LoVo (cell line): ENCODE measurements at places on chromosomes 13 and 19.

DNA sequence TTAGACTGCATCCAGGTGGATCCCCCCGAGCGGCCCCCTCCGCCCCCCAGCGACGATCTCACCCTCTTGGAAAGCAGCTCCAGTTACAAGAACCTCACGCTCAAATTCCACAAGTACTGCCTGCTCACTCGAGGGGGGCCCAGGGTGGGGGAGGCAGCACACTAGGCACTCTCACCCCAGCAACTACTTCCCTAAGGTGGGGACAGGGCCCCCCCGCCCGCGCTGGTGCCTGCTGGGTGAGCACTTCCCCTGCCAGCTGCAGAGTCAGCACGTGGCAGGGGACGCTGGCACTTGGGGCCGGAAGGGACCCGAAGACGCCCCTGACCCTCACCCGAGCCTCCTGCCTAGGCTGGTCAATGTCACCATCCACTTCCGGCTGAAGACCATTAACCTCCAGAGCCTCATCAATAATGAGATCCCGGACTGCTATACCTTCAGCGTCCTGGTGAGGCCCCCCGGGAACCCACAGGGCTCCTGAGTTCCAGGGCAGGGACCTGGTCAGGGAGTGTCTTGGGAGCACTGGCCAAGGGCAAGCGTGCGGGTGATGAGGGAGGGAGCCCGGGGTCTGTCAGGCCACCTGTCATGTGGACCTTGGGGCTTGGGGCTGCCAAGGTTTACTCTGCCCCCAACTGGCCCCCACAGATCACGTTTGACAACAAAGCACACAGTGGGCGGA is 5.2 kb downstream of the MCOLN1 start:
- no peak for DNase-seq

GRCh38 chr13:49399801-49400472 is 43.9 kb downstream of the CAB39L start:
- peak; percentile 14 for DNase-seq

DNA sequence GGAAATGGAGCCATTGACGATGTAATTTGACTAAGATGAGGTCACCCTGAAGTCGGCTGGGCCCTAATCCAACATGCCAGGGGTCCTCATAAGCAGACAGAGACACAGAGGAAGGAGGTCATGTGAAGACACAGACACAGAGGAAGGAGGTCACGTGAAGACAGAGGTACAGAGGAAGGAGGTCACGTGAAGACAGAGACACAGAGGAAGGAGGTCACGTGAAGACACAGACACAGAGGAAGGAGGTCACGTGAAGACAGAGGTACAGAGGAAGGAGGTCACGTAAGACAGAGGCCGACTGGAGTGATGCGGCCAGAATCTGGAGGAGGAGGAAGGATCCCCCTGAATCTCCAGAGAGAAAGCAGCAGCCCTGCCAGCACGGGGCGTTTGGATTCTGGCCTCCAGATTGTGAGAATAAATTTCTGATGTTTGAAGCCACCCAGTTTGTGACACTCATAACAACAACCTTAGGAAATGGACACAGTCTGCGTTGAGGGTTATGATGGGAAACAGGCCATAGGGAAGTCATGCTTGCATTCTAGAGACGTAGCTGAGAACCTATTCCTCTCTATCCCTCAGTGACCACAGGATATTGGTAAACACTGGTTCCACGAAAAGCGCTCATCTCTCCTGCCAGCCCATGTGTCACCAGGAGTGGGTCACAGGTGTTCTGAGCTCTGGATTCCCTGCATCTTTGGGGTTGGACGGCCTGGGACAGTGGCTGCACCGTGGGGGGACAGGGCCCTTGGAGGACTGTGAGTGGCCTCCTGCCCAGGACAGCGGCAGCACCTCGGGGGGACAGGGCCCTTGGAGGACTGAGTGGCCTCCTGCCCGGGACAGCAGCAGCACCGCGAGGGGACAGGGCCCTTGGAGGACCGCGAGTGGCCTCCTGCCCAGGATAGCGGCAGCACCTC is 108.5 kb downstream of the SOX1 start:
- no peak for DNase-seq

GRCh38 chr19:11204943-11205349 is 7.6 kb upstream of the KANK2 start:
- no peak for DNase-seq

- no peak for DNase-seq
These were observed 20.2 kb downstream of the EPSTI1 start for GRCh38 chr13:42971691-42972347.

GRCh38 chr13:34591900-34592529 is 350.1 kb upstream of the NBEA start:
- DNase-seq, result no peak

GRCh38 chr13:107867701-107868661 is 347.4 kb downstream of the LIG4 start:
- no peak for DNase-seq

GRCh38 chr13:21336609-21337349 is 122.3 kb downstream of the ZDHHC20 start:
- DNase-seq, result no peak

DNA sequence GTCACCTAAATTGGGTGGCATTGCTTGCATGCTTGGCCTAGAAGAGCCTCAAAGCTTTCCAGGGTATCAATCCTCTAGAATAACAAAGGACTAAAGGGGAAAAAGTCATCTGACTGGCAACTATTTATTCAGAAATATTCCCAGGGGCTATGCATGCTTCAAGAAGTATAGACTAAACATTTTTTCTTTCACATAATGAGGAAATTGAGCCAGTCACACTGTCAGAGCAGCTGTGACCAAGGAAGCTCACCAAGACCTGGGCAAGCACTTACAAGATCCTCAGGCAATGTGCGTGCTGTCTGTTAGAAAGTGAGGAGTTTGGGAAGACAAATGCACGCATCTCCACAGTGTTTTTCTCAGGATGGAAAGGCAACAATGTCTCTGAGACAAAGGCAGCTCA is 747.2 kb downstream of the DIAPH3 start:
- DNase-seq, result no peak

DNA sequence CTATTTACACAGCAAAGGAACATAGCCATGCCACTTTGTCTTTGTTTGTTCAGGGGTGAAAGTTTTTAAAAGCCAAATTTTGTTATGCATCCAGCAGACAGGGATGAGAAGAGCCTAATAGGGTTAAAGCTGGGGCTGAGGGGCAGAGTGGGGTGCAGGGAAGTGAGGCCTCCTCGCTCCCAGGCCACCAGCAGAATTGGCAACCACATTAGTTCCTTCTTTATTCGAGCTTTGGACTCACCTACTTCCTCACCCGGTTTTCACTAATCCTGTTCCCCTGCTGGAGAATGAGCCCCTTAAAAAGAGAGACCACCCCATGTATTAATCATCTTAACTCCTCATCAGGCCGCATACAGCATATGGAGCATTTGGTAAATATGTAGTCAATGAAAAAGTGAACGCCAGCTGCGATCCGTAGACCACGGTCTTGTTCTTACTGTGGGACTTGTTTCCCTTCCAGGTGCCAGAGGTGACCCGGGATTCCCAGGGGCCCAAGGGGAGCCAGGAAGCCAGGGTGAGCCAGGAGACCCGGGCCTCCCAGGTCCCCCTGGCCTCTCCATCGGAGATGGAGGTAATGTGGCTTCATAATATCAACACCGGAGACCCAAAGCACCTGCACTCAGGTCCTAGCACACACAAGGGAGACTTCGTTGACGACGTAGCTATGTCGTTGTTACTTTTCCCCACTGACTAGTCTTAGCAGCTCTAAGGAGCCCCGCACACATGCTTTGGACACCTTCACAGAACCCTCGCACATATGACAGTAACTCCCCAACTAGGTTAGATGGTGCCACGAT is 112.1 kb downstream of the RAB20 start:
- DNase-seq, result no peak

DNA sequence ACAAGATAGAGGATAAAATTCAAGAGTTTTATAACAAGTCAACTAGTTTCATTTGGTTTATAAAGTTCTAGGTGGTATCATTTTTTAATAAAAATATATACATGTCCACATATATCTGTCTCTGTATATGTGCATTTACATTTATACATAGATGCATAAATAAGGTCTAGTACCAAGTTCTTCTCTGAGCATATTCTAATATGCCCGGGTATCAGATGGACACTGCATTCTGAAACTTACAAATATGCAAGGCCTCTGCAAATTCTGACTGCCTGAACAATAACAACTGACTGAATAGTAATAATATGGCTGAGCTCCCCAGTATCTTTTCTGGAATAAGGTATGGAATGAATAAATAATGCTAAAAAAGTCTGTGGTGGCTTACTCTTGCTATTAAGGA is 304.8 kb downstream of the KLF12 start:
- DNase-seq, result no peak

- no peak for DNase-seq
These were observed 32.9 kb upstream of the SACS start for GRCh38 chr13:23466144-23467002.

DNA sequence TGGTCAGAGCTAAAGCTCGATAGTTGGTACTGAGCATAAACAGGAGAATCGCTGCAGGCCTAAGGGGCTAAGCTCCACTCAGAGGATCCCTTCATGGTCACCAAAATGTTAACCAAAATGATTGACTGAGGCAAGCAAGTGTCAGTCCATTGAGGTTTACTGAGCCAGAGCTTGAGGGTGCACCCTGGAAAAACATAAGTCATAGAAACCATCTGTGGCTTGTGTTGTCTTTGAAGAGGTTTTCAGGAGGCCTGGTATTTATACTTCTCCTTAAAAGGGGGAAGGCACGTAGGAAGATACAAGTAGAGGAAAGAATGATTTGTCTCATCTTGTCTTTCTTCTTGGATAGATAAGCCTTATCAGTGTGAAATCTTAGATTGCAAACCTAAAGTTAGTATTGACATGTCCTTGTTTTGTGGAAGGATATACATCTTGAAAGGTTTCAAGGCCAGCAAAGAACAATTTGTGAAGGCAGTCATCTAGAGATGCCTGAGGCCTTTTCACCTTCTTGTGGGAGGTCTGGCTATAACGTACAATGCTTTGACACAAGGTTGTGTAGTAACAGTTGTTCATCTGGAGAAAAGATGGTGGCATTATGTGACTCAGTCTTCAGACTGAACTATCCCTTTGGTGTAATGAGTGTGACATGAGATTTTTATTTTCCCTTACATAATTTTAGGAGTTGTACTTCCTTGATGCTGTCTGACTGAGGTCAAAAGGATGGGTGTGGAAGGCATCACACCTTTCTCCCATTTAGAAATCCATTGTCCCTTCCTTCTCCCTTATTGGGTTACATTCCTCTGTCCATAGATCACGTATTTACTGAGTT is 14.7 kb upstream of the CEACAM6 start:
- peak; percentile 81 for DNase-seq

GRCh38 chr13:30362869-30363268 is 55.5 kb upstream of the KATNAL1 start:
- no peak for DNase-seq

DNA sequence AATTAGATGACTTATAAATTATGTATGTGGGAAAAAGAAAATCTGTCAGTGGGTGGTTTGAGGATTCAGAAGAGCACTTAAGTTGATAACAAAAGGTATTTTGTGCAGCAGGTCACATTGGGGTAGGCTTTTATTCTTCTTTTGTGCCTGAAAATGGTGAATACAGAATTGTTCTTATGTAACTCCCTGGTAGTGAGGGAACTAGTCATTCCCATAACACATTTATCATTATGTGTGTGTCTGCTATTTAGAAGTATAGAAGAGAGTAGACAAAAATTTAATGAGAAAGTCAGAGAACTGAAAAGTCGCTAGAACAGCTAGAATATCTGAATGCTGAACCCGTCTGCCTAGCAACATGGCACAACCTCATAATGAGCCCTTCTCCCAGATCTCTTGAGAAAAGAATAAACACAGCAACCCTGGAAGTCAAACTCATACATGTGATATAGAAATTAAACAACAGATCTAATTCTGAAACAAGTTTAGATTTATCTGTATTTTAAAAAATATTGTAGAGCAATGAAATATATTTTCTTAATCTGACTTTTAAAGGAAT is 111.8 kb upstream of the EDNRB start:
- no peak for DNase-seq

- DNase-seq, result no peak
These were observed 11.9 kb downstream of the PRKACA start for GRCh38 chr19:14105680-14106079.

GRCh38 chr19:28446511-28446910 is 766.4 kb downstream of the UQCRFS1 start:
- no peak for DNase-seq

DNA sequence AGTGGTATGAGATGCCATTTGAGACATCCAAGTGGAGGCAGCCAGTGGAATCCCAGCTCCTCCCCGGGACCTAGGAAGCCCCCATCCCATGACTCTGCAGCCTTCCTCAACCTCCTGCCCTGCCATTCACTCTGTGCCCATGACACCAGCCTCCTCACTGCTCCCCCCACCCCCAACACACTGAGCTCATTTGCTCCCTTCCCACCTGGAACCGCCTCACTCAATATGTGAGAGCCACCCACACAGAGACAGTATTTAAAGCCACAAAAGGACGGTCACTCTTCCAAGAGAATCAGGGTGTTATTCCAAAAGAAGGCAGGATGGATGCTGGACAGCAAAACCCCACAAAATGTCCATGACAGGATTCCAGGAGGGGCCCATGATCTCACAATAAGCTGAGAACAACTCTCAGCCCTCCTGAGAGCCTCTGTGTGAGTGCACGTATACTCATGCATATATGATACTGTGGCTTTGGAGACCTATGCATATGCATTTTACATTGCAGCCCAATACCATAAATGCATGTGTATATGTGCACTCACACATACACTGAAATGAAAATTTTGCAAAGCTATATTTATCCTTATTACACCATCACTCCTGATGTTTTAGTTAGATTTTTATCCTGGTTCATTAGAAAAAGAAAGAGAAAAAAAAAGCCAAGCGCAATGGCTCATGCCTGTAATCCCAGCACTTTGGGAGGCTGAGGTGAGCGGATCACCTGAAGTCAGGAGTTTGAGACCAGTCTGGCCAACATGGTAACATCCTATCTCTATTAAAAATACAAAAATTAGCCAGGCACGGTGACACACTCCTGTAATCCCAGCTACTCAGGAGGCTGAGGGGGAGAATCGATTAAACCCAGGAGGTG is 10.8 kb upstream of the RANBP3 start:
- DNase-seq, result no peak

DNA sequence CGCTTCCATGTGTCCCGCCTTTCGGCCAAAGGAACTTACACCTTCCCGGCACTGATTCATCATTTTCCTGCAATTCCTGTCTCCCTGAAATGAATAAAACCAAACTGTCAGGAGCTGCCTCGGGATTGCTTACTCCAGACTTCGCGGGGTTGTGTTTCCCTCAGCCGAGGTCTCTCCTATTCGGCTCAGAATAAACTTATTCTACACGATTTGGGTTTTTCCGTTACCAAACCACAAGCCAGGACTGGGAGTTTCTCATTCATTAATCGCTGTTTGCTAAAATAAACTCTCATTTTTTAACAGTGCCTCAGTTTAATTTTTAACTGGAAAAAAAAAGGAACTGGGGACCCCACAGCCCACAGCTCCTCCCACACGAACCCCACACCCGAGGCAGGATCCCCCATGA is 667 bp downstream of the ZNF878 start:
- DNase-seq, result no peak

- no peak for DNase-seq
These were observed 45.3 kb upstream of the TRPC4 start for GRCh38 chr13:37914781-37915391.
